ENCODE measurements at places on chromosomes 16 and 17. TPM values are rescaled to one million over a fixed set of nuclear protein-coding genes. Genes with fewer than 3 reads are reported as not detected.

Gene WNT9B
- total RNA-seq, result 0.84 TPM

DNA sequence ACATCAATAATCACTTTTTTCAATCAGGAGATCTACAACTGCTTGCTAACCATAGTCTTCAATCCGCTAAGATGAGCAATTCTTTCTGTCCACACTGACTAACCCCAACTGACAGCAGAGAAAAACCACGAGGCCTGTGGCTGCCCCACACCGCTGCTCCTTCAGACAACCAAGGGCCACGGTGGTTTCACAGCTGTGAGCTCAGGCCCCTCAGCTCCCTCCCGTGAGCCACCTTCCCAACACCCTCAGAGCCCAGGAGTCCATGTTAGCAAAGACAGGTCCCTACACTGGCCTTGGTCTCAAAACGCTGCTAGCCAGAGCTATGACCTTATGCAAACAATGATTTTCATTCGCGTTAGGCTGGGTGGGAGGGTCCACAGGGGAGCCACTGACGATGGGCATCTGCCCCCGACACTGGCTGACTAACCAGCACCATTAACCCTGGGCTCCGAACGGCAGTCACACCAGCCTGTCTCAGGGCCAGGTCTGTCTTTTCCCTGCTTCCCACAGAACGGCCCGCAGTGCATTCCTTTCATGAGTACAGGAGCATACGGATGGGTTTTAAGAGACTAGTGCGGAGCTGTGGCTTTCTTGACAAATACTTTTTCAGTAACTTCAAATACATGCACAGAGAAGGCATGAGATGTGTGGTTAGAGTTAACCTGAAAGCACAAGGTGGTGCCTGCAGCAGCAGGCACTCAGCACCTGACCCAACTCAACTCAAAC lies 67.3 kb downstream of the ANKRD11 start:
- peak; percentile 89 for DNase-seq
- no peaks in the 10 kb centered on the region for H3K27me3 ChIP-seq
- peaks cover 35% of the 10 kb centered on the region for H3K4me1 ChIP-seq
- peak overlapping the region; percentile 19 for H3K4me3 ChIP-seq

Gene KRT40
- not detected for total RNA-seq

Gene NR1D1
- total RNA-seq, result 10.1 TPM

Gene PRCD
- total RNA-seq, result 1.5 TPM

Gene TMEM238L
- not detected for total RNA-seq

Gene MYL11
- not detected for total RNA-seq
